ENCODE measurements at places on chromosomes 11 and 22. TPM values are rescaled to one million over a fixed set of nuclear protein-coding genes. Genes with fewer than 3 reads are reported as not detected.

- no peak for DNase-seq
Observed at GRCh38 chr11:76152741-76153570, 53.3 kb downstream of the WNT11 start.

GRCh38 chr11:69366591-69366990 is 72.6 kb downstream of the MYEOV start:
- peak; percentile 6 for DNase-seq

DNA sequence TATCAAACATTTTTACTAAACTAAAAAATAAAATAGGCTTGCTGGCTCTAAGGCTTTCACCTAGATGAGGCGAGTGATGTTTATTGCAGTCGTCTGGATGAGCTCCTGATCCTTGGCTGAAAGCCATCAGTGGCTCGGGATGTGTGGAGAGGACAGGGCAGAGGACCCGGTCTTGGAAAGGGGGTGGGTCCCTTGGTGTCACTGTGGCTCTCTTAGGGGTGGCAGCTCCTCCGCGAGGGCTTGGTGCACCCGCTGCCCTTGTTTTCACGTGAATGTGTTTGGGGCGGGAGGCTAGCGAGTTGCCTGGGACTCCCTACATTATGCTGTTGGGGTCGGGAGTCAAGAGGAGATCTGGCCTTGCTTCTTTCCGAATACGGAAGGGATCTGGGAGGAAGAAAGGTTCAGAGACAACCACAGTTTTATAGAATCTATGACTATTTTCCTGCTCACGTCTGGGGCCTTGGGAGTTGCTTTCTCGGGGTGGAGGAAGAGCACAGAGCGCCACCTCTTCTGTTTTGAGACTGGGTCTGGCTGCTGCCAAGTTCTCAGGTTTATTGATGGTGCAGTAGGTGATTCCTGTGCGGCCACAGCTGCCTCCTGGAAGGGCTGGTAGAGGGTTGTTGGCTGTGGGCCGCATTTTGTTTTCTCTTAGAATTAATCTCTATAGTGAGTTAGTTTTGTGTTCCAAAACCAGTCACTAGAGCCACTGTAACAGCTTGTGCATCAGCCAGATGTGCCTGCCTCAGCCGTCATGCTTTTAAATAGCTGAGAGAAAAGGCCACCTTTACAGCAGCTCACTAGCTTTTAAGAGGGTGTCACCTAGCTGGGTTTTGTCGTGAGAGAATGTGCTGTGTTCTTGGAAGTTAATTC is 12.8 kb downstream of the TBC1D22A start:
- no peak for DNase-seq

- peak; percentile 70 for DNase-seq
Observed at GRCh38 chr11:65637794-65638419, at the start of gene SIPA1. Gene SIPA1, plus strand, starts transcription at chr11:65638101. Its CDS starts 2,821 bp downstream, at chr11:65640922.

- no peak for DNase-seq
Observed at GRCh38 chr11:10155793-10156490, 138.1 kb downstream of the SBF2 start.

GRCh38 chr11:113243696-113244095 is 70.7 kb upstream of the TTC12 start:
- DNase-seq: no peak

DNA sequence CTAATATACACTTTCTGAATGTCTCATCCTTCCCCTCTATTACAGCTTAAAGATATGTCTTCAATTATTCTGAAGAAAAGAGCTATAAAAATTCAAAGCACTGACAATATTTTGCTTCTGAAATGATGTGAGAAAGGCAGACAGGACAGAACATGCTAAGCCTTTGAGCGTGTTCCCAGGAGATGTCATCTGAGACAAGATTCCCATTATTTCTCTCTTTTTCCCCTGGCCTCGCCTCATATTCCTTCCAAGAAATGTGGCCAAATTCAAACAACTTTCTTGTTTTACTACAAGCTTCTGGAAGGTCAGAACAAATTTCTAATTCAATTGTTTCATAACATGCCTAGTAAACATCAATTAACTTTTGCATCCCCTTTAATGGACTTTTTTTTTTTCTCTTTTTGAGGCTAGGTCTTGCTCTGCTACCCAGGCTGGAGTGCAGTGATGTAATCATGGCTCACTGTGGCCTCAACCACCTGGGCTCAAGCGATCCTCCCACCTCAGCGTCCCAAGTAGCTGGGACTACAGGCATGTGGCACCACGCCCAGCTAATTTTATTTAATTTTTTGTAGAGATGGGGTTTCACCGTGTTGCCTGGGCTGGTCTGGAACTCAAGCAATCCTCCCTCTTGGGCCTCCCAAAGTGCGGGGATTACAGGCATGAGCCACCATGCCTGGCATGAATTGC is 37.1 kb upstream of the NFRKB start:
- no peak for DNase-seq

DNA sequence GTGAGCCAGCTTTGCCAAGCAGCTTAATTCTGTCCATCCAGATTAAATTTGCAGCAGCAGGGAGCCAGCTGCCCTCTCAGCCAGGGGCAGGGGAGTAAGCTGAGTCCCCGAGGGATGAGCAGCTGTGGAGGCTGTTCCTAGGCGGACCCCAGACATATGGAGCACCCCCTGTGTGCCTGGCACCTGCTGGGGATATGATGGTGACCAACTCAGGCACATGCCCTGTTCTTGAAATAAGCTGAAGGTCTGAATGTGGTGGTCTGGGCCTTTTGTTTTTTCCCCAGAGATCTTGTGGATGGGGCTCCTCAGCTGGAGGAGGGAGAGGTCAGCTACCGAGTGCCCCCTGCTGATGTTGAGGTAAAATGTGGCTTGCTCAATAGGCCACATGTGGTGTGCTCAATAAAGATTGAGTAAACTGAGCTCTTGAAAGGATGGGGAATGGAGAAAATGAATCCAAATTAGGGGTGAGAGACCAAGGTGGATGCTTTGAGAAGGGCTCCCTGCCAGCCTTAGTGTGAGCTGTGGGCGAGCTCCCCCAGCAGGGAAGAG is 103.3 kb upstream of the NNMT start:
- no peak for DNase-seq

GRCh38 chr11:117511483-117511930 is 183.9 kb downstream of the CEP164 start:
- no peak for DNase-seq

- no peak for DNase-seq
Observed at GRCh38 chr11:889687-890475, 20.7 kb downstream of the CHID1 start.

- DNase-seq: no peak
Observed at GRCh38 chr11:96095884-96096303, 172.0 kb upstream of the MTMR2 start.

DNA sequence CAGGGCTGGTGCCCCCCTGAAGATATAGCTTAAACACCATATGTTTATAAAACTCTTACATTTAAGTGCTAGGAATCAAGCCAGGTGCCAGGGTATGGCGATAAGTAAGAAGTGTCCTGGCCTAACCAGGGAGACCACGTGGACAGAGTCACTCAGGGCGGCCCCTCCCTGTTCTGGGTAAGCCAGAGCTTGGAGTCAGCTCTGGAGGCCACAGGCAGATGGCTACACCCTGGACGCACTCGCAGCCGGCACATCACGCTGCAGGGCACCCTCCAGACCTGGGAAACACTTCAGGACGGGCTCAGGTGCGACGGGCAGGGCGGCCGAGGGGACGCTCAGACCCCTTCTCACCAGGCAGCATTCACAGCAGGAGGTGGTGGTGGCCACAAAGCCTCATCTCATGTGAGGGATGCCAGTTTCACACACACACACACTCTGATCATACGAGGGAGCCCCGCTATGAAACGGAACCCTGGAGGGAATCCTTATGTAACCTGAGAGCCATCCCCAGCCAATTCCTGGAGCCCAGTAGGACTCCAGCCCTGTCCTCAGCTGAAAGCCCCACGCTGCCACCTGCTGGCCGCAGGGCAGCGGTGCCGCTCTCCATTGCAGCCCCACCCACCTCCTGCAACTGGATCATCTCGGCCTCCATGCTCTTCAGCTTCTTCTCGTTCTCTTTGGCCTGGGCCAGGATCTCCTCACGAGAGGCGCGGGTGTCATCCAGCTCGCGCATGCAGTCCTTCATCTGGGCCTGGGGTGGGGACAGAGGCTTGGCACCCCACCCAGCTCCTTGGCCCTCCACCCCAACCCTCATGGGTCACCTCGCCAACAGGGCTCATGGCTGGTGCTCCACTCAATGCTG is 33.4 kb downstream of the APOL1 start:
- DNase-seq: peak; percentile 88

GRCh38 chr22:49193901-49194465 is 633.7 kb downstream of the BRD1 start:
- DNase-seq: no peak

GRCh38 chr11:17519061-17519885 is 24.9 kb downstream of the USH1C start:
- no peak for DNase-seq

GRCh38 chr11:66007201-66007634 is 4.6 kb upstream of the CST6 start:
- DNase-seq: peak; percentile 48

- DNase-seq: no peak
Observed at GRCh38 chr22:33438273-33438672, 380.1 kb upstream of the SYN3 start.

DNA sequence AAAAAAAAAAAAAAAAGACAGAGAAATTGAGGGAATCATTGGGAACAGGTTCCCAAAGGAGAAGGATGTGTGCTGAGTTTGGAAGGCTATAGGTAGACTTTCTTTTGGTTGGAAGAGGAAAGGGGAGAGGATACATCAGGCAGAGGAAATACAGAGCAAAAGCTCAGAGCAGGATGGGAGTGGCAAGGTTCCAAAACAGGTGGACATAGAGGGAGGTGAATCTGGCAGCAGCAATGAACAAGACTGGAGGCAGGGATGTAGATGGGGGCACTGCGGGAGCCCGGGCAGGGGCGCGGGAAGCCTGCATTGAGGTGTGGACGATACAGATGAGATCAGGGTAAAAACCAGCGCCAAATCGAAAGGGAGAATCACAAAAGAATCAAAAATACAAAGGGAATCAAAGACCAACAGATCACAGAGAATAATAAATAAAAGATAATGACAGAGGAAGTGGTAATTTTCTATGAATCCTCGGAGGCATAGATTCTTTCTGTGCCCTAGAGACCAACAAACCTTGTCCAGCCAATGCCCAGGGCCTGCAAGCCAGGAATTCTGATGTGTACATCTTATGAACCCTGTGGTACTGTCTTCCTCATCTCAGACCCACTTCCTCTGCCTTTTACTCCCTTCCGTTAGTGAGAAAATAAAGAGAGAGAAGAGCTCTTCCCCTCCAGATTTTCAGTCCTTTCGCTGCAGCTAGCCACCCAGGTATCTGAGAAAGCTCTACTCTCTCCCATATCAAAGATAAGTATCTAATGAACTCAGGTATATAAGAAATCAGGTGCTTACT is 70.3 kb downstream of the SLC1A2 start:
- DNase-seq: no peak

- no peak for DNase-seq
Observed at GRCh38 chr22:36862251-36863242, 1.7 kb downstream of the NCF4 start.

DNA sequence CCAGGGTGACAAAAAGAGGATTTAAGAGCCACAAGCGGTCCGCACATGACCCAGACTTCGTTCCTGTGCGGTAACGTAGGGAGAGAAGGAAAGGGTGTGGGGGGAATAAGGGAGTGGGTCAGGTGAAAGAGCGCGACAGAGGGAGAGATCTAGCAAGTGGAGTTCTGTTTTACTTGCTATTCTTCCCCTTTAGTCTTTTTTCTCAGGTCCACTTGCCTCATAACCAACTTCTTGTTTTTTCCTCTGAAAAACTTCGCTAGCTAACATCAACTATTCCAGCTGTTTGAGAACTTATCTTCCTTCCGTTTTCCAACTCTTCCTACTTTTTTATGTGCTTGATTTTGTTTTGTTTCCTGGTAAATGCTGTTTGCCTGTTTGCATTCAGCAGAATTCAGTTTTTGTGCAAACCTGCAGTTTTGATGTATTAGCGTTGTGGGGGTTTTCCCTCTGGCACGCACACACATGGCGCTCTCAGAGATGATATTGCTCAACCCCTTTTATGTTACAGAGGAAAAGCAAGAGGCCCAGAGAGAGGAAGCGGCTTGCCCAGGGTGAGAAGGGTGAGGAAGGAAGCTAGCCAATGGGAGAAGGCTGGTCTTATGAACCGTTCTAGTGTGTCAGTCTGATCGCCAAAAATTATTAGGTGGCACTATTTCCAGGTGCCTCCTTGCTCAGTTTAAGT is 592 bp upstream of the CTSC start:
- peak; percentile 43 for DNase-seq

GRCh38 chr11:78659326-78660270 is 84.9 kb upstream of the NARS2 start:
- no peak for DNase-seq

DNA sequence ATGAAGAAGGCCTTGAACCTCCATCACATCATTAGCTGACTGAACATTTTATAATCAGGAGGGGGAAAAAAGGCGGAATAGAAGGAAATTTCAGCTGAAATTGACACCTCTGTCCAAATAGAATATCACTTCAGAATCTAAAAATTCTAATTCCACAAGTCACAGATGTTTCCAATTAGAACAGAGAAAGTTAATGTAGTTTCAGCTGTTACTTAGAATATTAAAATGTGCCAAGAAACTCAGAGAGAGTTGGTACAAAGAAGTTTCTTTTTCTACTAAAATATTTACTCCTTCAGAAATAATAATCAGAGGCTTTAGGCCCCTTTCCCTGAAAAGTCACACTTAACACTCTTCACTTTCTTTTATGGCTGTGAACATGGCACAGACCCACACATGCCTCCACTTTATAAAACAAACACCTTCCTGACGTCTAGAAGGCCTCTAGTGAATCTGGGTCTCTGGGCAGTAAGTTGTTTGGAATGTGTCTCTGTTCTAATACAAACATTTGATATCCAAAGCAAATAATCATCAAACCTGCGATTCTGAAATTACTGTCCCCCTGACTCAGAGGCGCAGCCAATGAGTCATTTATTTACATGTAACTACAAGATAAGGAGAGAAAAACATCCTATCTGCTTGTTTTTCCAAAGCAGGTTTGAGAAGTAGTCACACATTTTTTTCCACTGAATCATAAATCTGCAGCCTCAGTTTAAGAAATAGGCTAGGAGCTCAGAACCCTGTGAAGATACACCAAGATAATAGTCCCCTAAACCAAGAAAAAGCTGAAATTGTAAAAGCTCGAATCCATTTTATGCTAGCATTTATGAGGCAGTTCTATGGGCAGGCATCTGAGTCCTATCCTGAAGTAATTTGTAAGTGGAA is 148.4 kb downstream of the ME3 start:
- no peak for DNase-seq

GRCh38 chr11:32427935-32428664 is 7.2 kb downstream of the WT1 start:
- DNase-seq: no peak

GRCh38 chr11:57390535-57390934 is at the start of gene PRG2:
Gene PRG2, minus strand, starts transcription at chr11:57390650. Its CDS starts 706 bp downstream, at chr11:57389944.
- no peak for DNase-seq

OR8A1 gene
- 0.31 TPM for total RNA-seq

HIC2 gene
- total RNA-seq: 24.0 TPM

SAA2 gene
- 1.7 TPM for total RNA-seq

CASTOR1 gene
- 71.4 TPM for total RNA-seq

DDX25 gene
- total RNA-seq: 53.8 TPM

GLYATL1B gene
- total RNA-seq: not detected

OR51E1 gene
- total RNA-seq: 0.55 TPM

LRRC10B gene
- total RNA-seq: 6.4 TPM

C1QTNF6 gene
- total RNA-seq: 12.6 TPM

TAF10 gene
- total RNA-seq: 210 TPM

INSC gene
- 2.2 TPM for total RNA-seq

CHRM1 gene
- total RNA-seq: 0.39 TPM

CSF2RB gene
- total RNA-seq: 2.3 TPM

MUC5AC gene
- 0.31 TPM for total RNA-seq

TTC36 gene
- 5.7 TPM for total RNA-seq

CNIH2 gene
- total RNA-seq: 7.4 TPM

Data from testis (tissue), 5 donors.